ENCODE measurements at places on chromosomes 13 and 19.

- DNase-seq, result no peak
These were observed 27.6 kb downstream of the ZNF607 start for GRCh38 chr19:37691881-37692504.

DNA sequence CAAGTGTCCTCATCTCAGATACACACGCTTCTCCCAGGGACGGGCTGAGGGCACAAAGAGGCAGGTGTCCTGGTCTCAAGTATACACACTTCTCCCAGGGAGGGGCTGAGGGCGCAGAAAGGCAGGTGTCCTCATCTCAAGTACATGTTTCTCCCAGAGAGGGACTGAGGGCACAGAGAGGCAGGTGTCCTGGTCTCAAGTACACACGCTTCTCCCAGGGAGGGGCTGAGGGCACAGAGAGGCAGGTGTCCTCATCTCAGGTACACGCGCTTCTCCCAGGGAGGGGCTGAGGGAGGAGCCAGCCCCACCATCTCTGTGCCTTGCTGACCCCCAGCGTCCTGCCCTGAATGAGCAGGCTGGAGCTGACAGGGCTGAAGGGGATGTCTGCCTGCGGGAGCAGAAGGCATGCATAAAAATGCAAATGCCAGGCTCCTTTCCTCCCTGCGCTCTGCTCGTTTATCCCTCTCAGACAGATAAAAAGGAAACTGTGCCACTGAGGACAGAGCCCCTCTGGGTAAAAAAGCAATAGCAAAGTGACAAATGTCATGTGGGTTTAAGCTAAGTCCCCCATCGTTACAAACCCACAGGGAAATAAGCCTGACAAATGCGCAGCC, 96.1 kb upstream of the UQCRFS1 start:
- DNase-seq, result no peak

DNA sequence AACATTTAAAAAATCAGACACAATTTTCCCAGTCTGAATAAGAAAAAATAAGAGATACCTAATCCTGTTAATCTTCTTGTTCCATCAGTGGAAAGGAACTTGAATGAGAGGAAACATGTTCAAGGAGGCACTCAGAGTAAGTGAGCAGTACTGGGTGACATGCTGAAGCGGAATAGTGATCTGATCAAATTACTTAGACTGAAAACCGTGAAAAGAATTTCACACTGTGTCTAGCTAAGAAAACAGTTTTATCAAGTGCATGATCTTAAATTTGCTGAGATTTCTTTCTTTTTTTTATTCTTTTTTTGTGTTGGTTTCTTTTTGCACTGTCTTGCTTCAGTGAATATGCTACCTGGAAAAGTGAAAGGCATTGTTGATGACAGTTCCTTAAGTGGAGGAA, 249.5 kb upstream of the SLC10A2 start:
- no peak for DNase-seq

- DNase-seq, result no peak
These were observed 165.2 kb downstream of the SHISA2 start for GRCh38 chr13:25886438-25887214.

DNA sequence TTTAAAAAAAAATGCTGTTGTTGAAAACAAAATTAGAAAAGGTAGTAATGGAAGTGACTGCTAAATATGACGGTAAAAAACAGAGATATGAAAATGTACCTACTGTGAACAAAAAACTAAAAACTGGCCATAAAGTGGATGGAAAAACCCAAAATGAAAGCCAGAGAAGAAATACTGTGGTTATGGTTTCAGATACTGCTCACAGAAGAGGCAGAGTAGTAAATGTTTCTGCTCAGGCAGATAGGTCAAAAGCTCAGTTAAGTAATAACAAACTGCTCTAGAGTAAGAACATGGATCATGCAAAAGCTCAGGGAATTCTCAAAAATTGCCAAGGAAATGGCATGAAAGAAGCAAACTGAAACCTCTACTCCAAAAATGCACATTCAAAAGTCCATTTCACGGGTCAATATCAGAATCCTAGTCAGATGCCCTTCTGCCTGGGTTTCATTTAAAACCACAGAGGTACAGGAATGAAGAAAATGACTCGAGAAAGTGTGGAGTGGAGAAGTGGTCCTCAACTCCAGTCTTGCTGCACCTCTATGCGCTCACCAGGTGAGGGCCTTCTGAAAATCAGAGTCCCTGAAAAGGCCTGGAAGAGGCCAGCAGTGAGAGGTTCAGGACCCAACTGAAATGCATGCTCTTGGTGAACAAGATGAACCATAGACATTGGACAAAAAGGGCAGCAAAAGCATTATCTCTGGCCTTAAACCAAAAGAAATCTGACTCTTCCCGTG, 315.0 kb upstream of the SPRY2 start:
- no peak for DNase-seq

GRCh38 chr13:24618011-24618955, 61.9 kb upstream of the ATP12A start:
- peak; percentile 92 for DNase-seq

DNA sequence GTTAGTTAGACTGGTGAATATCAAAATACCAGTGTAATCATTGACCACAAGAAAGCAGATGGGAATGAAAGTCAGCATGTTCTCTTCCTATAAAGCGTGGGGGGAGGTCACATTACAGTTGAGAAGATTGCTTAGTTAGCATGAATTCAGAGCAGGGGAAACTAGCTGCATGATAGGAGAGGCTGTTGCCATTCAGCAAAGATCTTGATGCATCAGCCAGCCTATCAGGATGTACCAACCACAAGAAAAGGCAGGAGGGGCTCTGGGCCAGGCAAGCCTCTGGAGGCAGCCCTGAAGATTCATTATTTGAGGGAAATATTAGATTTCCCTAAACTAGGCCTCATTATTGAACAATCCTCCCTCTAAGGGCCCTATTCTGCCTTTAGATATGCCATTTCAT, 5.0 kb upstream of the MTMR6 start:
- DNase-seq, result no peak

- no peak for DNase-seq
These were observed 356.7 kb downstream of the FGF9 start for GRCh38 chr13:22027566-22027965.

DNA sequence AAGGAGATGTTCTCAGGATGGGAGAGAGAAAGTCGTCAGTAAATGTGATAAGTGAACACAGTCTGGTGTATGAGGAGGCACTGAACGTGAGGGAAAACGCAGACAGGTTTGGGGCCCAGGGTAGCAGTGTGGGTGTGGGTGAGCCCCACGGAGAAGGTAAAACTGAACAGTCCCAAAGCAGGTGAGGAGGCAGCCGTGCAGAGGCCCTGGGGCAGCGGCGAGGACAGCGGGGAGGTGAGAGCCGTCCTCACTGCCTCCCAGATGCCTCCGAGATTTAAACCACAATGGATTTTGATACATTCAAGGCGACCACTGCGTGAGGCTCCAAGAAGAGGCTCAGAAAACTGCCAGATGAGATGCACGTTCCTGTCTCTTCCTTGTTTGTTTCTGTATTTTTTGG, 14.5 kb upstream of the SHC2 start:
- no peak for DNase-seq

GRCh38 chr13:47603365-47603764, 397.7 kb downstream of the SUCLA2 start:
- DNase-seq, result no peak

GRCh38 chr13:48296528-48296927, 7.0 kb upstream of the RB1 start:
- no peak for DNase-seq

GRCh38 chr19:49896863-49897621, at the start of gene IL4I1:
Gene IL4I1, minus strand, starts transcription at chr19:49896887. Its CDS starts 727 bp downstream, at chr19:49896160.
- DNase-seq, result no peak

DNA sequence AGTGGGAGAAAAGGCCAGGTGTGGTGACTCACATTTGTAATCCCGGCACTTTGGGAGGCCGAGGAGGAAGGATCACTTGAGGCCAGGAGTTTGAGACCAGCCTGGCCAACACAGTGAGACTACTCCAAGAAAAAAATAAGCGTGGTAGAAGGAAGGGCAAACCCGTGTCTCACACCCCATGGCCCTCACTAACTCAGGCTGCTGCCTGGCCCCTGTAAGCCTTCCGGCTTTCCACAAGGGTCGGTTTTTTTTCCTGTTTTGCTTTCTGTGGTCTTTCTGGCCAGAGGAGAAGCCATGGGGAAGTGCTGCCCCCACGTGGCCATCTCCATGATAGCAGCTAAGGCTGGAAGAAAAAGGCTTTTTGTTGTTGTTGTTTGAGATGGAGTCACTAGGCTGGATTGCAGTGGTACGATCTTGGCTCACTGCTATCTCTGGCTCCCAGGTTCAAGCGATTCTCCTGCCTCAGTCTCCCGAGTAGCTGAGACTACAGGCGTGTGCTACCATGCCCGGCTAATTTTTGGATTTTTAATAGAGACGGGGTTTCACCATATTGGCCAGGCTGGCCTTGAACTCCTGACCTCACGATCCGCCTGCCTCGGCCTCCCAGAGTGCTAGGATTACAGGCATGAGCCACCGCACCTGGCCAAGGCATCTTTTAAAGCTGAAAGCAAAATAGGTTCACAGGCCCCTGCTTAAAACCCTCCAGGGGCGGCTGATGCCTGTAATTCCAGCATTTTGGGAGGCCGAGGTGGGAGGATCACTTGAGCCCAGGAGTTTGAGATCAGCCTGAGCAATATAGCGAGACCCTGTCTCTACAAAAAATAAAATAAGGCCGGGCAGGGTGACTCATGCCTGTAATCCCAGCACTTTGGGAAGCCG, 7.5 kb upstream of the ARHGEF18 start:
- DNase-seq, result peak; percentile 66

GRCh38 chr13:109166804-109167203, 537.4 kb downstream of the MYO16 start:
- DNase-seq, result peak; percentile 41

DNA sequence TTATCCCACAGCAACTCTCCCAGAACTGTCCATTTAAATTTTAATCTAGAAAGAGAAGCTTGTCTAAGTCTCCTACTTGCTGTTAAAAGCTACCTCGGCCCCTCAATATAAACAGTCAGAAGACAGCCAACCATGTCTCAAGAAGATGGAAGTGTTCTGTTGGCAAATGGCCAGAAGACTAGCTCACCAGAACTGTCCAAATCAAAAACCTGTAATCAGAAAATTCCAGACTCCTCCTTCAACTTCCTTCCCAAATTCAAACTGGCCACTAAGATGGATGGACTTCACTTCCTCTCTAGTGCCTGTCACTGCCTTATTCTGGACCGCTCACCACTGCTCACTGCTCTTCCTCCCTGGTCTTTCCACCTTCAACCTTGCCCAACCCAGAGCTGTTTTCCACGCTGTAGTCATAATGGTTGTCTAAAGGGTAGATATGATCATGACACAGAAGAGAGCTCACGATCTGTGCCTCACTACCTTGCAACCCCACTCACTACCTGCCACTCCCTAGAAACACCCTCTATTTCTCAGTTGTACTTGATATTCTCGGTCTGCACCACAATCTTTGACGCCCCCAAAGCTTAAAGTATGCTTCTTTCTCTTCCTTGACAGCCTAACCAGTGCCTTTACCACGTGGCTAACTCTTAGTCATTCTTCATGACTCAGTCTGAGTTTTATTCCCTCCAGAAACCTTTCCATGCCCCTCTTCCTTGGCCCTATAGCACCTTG, 9.2 kb downstream of the FGF14 start:
- peak; percentile 23 for DNase-seq

- no peak for DNase-seq
These were observed 66.7 kb downstream of the PEX11G start for GRCh38 chr19:7421941-7422744.

DNA sequence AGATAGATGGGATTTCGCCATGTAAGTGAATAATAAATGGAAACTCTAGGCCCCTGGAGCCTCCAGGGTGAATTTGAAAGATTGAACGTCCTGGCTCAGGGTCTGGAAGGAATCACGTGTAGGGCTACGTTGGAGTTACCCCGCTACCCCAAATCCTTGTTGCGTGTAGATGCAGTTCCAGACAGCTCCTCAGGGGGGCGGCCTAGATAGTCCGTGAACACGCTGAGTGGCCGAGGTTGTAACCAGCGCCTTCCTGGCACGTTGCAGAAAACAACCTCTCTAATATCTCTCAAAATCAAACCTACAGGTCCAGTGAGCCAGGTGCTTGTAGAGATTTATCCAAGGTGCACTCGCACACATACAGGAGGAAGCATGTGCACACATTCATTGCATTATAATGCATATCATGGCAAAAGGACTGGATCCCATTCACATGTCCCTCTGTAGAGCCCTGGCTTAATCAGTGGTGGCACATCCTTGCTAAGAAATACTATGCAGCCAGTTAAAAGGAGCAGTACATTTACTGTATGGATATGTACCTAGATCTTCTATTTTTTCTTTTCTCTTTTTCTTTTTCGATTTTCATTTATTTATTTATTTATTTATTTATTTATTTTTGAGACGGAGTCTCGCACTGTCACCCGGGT, 2.5 kb upstream of the KEAP1 start:
- peak; percentile 31 for DNase-seq

- DNase-seq, result no peak
These were observed 1155.1 kb downstream of the OLFM4 start for GRCh38 chr13:54183728-54184127.

- DNase-seq, result peak; percentile 21
These were observed 73.4 kb upstream of the UBL3 start for GRCh38 chr13:29923554-29924481.

DNA sequence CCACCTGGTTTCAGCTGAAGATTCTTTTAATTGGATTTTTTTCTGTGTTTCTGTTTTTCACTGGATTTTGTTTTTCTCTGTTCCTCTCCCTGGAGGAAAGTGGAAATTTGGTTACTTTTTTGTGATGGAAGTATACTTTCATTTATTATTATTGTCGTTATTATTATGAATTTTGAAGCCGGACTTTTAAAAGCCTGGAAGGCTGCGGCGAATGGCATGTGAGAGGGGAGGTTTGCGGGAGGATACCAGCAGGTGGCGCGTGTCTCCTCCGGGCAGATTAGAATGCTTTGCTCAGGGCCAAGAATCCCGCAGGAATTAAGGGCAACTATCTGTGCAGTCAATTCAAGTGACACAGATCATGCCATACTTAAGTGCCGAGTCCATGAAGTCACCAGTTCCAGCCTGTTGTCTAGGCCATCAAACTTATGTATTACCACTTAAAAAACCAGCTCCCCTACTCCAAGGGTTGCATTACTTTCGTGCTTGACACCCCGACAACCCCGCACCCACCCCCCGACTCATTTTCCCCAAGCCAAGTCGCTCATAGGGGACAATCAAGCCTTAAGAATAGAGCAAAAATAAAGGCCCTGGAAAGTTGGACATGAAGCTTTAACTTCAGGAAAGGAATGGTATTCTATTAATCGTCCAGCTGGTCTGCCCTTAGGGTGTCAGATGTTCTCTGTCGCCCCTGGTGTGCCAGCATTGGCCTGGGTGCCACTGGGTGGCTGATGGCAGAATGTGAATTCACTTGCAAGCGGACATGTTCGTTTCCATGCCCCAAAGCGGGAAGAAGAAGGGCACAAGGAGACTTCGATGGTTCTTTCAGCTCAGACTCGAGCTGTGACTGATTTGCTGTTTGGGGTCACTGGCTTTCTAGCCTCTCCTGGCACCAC, 1.3 kb upstream of the LRCH1 start:
- peak; percentile 26 for DNase-seq

DNA sequence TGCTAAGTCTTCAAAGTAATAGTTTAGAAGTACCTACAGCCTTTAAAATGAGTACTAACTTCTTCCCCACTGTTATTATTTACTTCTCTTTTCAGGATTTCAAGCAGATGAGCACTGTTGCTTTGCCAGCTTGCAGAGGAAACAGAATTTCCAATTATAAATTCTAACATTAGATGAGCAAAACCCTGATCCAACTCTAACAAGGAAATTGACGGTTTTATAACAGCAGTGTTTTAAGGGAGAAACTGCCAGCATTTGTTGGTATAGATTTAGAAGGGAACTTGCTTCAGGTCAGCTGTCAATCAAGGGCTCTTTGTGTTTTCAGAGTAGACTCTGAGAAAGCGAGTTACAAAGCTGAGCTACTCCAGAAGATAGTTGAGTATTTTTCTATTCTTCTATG, 120.5 kb downstream of the RAP2A start:
- DNase-seq, result no peak
